T-helper 2 cell (primary cell): ENCODE measurements at places on chromosomes 7 and 10.
A peak's percentile ranks its signal among the peaks of the same experiment; 100 is the strongest.

DNA sequence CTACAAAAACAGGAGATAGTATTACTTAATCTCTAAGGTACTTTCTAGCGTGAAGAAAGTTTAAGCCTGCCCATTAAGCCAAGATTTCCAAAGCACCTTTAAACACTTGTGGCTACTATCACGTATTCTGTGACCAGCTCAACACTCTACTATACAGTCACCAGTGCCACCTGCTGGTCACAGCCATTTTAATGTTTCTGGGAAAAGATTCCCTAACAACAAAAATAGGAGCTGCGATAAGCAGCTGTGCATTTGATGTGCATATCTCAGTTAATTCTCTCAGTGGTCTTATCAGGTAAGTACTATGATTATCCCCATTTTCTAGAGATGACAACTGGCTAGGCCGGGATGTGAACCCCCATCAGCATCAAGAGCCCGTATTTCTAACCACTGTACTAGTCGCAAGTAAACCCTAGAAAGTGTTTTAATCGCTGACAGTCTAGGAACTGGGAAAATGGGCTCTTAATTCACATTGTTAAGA, 860 bp downstream of the SEC31B start:
- DNase-seq, result peak; percentile 65

DNA sequence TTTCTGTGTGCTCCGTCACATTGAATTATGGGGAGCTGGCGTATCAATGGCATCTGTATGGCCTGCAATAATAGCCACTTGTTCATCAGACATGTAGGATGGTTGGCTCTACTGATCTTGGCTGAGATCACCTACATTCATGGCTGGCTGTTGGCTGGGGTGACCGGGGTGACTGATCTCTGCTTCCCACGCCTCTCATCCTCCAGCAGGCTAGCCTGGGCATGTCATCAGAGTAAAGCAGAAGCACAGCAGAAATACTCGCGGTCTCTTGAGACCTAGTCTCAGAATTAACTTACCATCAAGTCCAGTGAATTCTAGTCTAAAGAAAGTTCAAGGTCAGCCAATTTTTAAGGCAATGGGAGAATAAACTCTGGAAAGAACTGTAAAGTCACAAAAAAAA, 257.7 kb upstream of the GLI3 start:
- no peak for DNase-seq

DNA sequence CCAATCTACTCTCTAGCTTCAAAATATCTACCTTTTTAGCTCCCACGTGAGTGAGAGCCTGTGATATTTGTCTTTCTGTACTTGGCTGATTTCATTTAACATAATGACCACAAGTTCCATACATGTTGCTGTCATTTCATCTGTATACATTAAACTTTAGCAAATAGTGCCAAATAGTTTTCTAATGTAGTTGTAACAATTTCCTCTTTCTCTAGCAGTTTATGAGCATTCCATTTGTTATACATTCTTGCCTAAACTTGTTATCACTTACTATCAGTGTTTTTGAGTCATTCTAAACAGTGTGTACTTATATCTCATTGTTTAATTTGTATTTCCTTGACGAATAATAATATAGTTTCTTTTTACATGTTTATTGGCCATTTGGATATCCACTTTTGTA, 77.2 kb downstream of the NEUROD6 start:
- no peak for DNase-seq

GRCh38 chr7:150736864-150737263, 354 bp upstream of the GIMAP5 start:
- no peak for DNase-seq

- no peak for DNase-seq
These were observed 18.1 kb downstream of the PRKG1 start for GRCh38 chr10:51092402-51092801.
